Activated CD4-positive, CD25-positive, alpha-beta regulatory T cell treated with anti-CD3 and anti-CD28 coated beads, Interleukin-2, amount 50 U/mL, for 16 hours (primary cell): ENCODE measurements at places on chromosomes 6 and 20.

GRCh38 chr6:62707156-62707555, 421.1 kb upstream of the KHDRBS2 start:
- no peak for DNase-seq

GRCh38 chr6:112620812-112621569, 273.9 kb downstream of the RFPL4B start:
- no peak for DNase-seq

- DNase-seq, result no peak
Observed at GRCh38 chr20:53227523-53227922, 255.4 kb downstream of the TSHZ2 start.

GRCh38 chr20:914727-915498, 1.2 kb downstream of the ANGPT4 start:
- no peak for DNase-seq

- DNase-seq, result no peak
Observed at GRCh38 chr6:4732691-4733315, 43.4 kb upstream of the CDYL start.

DNA sequence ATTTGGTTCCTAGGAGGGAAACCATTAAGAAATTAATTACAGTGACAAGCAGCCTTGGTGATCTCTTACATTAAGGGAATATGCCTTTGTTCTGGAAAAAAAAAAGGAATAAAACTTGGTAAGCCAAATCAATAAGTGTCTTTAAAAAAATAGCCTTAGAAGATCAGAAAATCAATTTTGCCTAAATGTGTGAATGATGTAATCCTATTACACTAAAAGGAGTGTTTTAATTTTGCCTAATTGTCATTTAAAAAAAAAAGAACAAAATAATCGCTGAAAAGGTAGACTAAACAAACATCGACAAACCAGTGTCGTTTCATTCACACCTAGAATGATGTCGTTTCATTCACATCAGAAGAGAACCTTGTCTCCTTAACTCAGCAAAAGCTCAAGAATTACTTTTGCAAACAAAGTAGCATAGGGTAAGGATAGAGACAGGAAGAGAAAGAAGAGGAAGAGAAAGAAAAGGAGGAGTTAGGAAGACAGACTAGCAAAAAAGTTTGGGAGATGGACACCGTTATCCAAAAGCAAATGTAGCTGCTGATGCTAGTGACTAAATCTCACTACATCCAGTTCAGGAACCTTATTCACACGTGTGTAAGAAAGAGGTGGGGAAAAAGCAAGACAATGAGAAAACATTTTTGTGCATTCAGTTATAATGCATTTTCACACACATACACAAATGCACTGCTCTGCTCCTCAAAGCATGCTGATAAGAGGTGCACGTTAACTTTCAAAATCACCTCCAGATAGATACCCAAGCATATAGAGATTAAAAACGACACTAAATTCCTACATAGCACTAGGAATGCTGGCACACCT, 60.6 kb downstream of the HIVEP2 start:
- no peak for DNase-seq

DNA sequence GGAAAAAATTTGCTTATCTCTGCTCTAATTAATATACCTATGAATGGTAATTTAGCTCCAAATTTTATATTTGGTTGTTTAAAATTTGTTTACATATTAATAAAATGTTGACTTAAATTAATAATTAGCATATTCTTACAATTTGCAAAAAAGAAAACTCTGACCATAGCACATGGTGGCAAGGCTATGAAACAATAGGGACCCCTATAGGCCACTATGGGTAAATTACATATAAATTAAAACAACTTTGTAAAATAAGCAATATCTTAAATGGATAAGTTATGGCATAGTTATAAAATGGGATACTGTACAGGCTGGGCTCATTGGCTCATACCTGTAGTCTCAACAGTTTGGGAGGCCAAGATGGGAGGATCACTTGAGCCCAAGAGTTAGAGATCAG, 76.0 kb downstream of the MKKS start:
- DNase-seq, result no peak

- no peak for DNase-seq
Observed at GRCh38 chr6:136668571-136668970, 118.3 kb upstream of the MAP7 start.

DNA sequence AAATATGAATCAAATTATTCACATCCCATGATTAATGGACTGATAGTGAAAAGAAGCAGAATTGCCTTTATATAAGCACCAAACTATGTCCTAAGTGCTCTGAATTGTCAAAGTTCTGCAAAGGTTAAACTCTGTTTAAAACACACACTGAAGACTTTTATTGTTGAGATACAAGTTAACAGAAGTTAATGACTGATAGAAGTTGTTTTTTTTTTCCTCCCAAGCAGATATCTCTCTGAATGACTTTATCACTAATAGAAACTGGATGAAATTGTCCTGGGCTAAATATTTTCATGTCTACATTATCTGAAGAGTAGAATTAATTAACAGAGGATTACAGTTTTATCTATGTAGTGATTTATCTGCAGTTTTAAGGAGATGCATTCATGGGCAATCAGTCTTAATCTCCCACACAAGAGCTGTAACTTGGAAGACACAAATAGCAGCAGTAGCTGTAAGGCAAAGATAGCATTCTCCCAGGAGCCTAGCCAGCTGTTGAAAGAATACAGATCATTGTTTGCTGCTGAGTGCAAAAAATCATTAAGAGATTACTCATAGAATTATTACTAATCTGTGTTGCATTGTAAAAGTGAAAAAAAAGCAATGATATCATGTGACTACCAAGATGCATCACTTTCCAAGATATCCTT, 49.9 kb downstream of the BMP5 start:
- DNase-seq, result no peak

- no peak for DNase-seq
Observed at GRCh38 chr6:166450167-166450873, 67.6 kb upstream of the MPC1 start.

- no peak for DNase-seq
Observed at GRCh38 chr6:166703149-166703710, 76.2 kb upstream of the RPS6KA2 start.

GRCh38 chr20:43699941-43700565, 26.7 kb downstream of the GTSF1L start:
- DNase-seq, result no peak

GRCh38 chr6:18861204-18861603, 474.1 kb downstream of the RNF144B start:
- DNase-seq, result no peak

DNA sequence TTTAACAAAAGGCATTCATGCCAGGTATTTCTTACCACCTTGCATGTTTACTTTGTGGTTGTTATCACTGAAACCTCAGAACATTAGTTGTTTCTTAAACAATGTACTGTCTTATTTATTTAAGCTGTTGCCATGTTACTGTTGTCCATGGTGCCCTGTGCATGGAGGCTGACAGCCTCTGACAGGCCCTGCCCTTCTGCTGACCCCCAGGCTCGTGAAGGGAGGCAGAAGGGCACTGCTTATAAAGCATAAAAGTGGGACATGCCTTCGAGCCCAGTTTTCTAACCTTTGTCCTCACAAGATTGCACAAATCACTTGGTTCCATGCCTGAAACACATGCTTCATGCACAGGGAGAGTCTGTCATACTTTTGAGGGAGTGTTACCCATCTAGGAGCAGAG, 46.7 kb upstream of the CLIC5 start:
- DNase-seq, result no peak

DNA sequence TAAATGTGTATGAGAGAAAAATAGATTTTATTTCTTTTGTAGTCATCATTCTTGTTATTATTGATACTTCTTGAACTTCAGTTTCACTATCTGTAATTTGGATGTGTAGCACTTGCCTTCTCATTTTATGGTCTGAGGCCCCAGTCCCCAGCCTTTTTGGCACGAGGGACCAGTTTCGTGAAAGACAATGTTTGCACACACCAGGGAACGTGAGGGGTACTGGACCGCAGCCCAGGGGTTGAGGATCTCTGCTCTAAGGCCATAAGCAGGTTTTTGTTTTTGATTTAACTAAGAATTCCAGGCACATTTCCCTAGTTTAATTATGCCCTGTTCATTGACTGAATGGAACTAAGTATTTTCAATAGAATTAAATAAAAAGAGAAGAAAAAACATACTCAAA, 261.5 kb downstream of the BMP2 start:
- no peak for DNase-seq

- no peak for DNase-seq
Observed at GRCh38 chr6:36826520-36827227, 12.6 kb downstream of the CPNE5 start.

DNA sequence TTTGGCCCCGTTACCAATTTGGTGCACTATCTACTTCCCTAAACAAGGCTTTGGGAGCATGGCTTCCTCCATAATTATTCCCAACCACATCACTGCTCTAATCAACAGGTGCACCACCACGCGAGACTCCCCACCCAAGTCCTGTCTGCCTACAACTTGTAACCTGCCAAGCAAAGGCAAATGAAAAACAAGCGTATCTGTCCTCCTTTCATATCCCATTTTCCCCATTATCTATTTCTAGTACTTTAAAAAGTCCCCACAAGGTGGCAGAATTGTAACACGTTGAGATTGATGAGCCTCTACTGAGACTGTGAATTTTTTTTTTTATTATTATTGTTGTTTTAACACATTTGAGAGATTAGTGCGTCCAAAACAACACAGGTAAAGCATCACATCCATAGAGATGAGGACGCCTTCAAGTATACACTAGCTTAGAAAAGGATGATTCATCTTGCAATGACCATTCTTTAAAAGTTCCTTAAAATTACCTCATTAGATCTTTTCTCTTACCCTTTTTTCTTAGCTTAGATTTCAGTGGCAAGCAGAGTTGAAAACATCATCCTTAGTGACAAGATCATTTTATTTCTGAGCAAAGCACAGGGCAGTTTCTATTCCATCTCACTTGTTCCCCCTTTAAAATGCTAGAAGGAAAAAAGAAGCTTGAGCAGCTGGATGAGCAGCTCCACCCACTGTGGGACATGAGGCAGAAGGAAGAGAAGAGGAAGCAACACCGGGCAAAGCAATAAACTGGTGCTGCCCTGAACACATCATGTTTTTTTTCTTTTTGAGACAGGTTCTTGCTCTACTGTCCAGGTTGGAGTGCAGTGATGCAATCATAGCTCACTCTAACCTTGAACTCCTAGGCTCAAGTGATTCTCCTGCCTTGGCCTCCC, 210.8 kb downstream of the ARHGAP18 start:
- DNase-seq, result no peak

- DNase-seq, result no peak
Observed at GRCh38 chr20:42598581-42598980, 591.1 kb downstream of the PTPRT start.

- no peak for DNase-seq
Observed at GRCh38 chr6:40159865-40160264, 225.6 kb upstream of the MOCS1 start.

DNA sequence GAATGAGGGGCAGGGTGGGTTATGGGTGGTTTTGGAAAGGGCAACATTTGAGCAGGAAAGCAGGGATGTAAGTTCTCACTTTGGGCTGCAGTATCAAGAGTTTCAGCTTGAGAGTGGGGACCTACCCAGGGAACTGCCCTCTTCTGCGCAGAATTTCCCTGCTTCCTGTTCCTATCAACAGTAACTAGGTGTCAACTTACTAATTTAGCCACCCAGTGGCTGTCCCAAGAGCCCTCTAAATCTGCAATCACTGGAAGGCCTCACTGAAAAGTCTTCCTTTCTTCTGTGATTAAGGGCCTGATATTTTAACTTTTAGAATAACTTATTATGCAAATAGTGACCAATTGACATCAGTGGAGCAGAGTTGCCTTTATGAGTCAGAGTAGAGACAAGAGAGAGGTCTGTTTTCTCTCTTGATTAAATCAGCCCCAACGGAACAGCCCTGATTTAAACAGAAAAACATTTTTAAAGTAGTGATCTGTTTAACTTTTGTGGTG, 118.2 kb upstream of the RIPOR2 start:
- no peak for DNase-seq

DNA sequence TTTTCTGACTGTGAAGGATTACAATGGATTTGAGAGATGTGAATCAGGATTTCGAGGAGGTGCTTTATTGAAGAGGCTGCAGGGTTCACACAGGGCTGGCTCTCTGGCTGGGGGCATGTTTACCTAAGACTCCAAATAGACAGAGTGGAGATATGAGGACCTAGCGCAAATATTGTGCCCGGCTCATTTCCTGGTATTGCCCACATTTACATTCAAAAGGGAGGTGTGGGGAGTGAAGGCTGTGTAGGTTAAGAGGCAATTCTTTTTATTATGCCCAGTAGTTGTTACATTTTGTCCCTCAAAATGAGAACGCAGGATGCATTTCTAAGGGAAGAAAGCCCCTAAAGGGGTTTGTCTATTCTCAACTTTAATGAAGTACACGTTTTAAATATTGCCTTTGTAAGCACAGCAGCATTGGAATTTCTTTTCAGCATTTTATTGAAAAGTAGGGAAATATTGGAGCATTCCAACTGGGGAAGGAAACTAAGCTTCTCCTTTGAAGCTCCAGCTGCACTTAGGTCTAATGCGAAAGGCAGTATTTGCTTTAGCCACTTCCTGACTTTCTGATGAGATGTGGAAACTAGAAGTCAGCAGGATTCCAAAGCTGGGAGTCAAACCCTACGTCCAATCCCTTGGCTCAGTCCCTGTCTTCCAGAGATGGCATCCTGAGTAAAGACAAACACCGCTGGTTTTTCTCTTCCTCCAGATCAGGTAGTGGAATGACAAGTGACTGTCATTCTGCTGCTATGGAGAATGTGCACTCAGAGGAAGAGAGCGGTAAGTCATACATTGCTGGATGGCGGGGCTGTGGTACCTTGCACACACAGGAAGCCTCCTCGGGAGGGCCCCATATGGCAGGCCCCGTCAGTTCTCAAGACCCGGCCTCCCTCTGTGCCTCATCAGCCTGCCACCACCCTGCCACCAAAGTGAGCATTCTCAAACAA, 70.7 kb downstream of the MYB start:
- no peak for DNase-seq

GRCh38 chr20:37414224-37415035, 68.5 kb downstream of the SRC start:
- DNase-seq, result no peak

DNA sequence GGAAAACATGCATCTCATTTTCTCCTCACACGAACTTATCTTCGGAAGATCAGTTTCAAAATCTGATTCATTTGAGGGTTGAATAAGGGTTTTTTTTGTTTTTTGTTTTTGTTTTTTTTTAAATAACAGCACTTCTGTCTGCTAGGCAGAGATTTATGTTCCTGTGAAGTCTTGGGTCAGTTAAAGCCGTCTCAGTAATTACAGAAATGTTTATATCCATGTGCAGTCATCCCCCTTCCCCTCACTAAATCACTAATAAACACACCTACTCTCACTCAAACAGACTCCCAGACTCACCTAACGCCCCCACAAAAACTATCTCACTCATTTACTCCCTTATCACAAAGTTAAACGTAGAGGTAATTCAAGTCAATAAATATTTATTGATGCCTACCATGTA, 214.2 kb upstream of the SUPT3H start:
- DNase-seq, result no peak

GRCh38 chr6:139376017-139376330, 1.5 kb upstream of the CITED2 start:
- no peak for DNase-seq

- no peak for DNase-seq
Observed at GRCh38 chr20:39538317-39538716, 576.2 kb downstream of the DHX35 start.

DNA sequence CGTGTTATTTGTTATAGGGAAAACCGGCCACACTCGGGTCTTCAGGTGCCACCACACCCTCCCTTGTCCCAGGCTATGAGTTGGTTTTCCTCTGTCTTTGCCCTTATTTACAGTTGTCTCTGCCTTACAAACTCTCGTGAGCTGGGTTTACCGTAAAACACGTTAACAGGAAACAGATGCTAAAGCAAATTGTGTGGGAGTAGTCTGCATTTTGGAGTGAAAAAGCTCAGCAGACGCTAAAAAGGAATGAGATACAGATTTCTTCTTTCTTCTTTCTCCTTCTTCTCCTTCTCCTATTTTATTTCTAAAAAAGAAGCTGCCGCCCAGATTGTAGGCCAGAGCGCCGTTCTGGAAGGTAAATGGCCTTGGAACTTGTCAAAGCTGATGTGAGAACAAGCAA, 51.9 kb downstream of the APCDD1L start:
- no peak for DNase-seq
